ENCODE measurements at places on chromosomes 11 and 22.

DNA sequence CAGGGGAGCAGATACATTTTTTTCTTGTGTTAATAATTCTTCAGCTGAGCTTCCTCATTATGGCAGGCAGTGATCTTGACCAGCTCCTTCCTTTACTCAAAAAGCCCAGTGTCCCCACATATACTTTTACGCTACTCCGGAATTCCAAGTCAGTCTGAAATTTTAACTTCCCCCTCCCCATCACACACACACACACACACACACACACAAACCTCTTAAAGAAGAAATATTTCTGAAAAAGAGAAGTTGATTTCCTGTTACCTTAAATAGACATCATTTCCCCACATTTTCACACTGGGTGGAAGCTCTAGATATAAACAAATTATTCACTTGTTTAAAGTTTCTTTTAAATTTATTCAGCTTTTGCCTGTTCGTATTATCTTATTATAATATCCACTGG, 113.9 kb downstream of the DBX1 start:
- DNase-seq = no peak

GRCh38 chr22:35677460-35678187, 29.4 kb downstream of the APOL6 start:
- no peak for DNase-seq

DNA sequence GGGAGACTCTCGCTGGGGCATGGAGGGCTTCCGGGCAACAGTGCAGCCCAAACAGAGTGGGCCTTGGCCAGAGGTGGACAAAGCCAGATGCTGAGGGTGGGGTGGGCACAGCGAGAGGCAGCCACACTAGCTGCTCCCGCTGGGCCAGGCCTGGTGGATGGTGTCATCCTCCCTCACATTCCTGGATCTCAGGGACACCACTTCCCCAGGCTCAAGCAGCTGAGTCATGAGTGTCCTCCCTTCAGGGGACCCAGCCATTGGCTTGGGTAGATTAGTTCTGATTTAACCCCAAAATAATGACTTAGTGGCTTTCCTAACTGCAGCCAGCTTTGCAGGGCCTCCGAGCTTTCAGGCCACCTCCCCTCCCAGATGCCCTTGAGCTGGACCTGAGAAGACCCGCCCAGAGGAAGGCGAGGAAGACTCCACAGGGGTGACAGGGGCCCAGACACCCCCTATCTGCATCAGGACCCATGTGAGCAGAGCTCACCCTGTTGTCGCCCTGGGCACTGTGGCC, 25.9 kb upstream of the WNT7B start:
- DNase-seq = no peak

GRCh38 chr11:28110821-28111200, 2.6 kb downstream of the METTL15 start:
- DNase-seq = no peak

DNA sequence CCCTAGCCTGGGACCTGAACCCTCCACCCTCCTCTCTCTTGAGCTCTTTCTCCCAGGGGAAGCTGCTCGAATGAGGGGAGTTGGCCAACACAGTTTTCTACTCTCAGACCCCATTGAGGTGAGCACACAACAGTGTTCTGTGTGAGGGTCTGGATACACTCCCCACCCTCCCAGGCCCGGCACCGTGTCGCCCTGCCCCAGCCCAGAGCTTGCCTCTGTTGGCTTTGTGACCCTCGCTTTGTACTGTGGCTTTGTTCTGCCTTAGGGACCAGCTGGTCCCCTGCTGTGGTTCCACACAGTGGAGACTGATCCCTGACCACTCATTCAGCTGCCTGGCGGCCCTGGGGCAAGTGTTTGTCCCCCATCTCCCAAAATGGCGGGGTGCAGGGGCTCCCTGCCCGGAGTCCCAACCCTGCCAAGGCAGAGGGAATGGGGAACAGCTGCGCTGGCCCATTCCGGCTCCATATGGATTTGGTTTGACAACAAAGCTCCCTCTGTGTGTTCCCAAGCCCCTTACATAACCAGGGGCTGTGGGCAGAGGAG, 8.3 kb downstream of the ST3GAL4 start:
- DNase-seq = no peak

DNA sequence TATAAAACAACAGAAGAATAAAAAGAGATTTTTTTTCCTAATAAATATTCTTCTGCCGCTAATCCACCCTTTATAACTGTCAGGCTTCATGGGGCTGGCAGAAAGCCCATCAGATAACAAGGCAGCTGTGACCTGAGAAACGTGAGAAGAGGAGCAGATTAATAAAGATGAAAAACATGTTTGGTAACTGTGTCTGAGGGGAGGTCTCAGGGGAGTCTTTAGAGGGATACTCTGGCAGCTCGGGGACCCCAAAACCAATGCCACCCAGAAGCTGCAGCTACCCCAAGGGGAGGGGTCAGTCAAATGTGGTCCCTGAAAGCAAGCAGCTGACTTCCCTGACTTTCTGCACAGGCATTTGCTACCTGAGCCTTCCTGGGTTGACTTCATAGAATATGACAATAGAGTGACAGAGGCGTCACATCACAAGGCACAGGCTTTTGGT, 48.4 kb upstream of the POU2AF1 start:
- DNase-seq = peak; percentile 74

GRCh38 chr22:30017375-30018223, 62.7 kb upstream of the HORMAD2 start:
- no peak for DNase-seq

DNA sequence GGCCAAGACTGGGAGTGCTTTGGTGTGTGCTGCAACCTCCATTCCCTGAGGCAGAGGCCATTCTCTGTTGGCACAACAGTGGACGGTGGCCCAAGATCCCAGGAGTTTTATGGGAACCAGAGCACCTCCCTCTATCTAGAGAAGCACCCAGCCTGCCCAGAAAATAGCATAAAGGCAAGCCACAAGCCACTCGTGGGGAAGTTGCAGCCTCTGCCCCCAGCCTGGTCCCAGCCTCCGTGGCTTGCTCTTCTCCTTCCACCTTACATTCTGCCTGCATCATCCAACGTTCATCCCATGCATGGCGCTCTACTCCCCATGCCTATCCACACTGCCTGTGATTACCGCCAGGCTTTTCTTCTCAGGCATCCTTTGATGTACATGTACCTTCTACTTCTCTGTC, 15.8 kb downstream of the IL17RA start:
- DNase-seq = no peak

DNA sequence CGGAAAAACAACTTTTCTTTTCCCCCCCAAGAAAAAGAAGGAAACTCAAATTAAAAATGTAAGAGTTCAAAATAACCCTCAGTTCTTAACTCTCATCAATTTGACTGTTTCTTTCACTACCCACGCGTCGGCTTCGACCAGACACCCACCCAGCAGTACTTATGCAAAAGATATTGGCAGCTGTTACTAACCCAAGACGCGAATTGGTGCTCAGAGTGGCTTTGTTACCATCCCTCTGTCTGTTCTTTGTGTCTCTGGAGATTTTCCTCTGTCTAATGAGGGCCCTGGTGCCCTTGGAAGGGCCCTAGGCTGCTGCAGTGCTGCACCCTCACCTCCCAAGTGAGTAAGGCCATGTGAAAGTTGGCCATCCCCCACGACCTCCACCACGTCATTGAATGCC, 180.5 kb upstream of the NECTIN1 start:
- no peak for DNase-seq

DNA sequence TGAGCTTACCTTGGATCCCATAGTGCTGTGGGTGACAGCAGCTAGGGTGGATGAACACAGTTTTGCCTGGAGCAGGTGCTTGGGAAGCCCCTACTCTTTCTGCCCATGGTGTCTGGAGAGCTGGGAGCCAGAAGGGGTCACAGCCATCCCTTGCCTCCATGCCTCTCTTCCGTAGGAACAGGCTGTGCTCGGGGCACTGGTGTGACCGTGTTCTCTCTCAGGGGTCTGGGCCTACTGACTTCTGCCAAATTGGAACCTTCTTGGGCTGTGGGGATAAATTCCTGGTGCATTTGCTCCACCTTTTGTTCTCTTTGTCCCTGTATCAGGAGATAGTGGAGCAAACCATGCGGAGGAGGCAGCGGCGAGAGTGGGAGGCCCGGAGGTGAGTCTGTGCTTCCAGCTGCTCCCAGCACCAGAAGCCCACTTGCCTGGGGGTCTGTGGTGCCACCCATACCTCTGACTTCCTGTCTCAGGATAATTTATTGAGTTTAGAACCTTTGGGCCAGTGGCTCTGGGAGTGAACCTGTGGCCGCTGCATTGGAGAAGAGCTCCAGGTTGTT, 14.4 kb downstream of the CDC45 start:
- no peak for DNase-seq

DNA sequence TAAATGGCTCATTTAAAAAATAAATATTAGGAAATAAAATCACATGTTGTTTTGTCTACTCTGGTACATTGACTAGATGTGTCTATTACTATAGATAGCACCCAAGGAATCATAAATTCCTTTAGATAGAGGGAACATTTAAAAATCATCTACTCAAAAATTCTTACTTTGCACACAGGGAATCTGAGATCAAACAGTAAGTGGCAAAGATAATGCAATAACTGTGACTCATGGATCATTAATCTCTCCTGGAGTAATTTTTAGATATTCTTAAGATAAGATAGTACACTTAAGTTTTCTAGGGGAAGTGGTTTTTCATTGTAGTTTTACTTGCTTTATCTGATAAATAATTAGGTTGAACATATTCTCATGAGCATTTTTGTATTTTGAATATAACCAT, 468.9 kb downstream of the LUZP2 start:
- no peak for DNase-seq

- no peak for DNase-seq
Observed at GRCh38 chr11:82883853-82884252, 16.4 kb downstream of the PRCP start.

- peak; percentile 83 for DNase-seq
Observed at GRCh38 chr11:28743061-28743550, 634.9 kb downstream of the METTL15 start.

DNA sequence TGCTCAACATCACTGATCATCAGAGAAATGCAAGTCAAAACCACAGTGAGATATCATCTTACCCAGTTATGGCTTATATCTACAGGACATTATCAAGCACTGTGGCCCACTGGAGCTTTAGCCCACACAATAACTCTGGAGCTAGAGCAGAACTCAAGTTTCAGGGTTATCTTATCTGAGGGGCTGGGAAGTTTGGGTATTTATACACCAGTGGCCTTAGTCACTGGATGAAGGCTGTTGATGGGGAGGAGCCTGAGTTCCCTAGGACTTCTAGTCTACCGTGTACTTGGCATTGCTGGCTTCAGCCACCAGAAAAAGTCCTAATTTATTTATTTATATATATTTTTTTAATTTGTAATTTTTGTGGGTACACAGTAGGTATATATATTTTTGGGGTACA, 19.3 kb downstream of the HSD17B12 start:
- no peak for DNase-seq

DNA sequence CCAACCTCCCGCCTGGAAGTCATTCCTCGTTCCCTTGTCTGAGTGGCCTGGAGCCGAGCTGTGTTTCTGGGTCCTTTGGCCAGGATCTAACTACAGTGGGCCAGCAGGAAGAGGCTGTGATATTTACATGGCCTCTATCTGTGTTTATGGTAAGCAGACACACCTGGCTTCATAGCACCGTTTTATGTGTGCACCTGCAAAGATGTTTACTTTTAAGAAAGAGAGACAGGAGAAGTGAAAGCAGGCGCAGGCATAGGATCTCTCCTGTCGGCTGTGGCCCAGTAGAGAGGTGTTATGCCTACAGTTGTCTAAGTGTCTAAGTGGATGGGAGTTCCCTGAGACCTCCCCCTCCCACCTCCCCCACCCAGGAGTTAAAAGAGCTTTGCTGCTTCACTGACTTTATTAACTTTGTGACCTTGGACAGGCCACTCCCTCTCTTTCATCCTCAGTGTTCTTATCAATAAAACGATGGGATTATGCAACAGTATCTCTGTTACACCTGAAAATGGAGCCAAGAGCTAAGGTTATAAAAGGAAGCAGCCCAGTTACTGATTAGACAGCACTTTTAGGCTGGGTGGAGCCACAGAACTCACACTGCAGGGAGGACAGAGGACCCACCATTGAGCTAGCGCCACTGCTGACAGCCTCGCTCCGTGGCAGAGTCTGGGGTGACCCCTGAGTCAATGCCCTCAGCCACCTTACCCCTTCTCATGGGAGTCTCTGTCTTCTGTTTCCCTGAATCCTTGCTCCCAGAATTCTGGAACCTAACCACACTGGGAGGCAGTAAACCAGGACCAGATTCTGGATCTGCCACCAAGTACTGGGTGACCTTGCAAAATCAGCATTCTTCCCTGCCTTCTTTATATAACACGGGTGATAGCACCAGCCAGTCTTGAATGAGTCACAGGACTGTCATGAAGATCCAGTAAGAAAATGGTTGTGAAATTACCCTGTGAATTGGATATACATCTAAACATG, 22.0 kb downstream of the ST14 start:
- peak; percentile 86 for DNase-seq

GRCh38 chr11:111723595-111723994, 42.6 kb downstream of the PPP2R1B start:
- no peak for DNase-seq

- no peak for DNase-seq
Observed at GRCh38 chr22:38798496-38798895, 4.6 kb upstream of the DNAL4 start.

- no peak for DNase-seq
Observed at GRCh38 chr22:37416389-37416788, 10.9 kb downstream of the ELFN2 start.

DNA sequence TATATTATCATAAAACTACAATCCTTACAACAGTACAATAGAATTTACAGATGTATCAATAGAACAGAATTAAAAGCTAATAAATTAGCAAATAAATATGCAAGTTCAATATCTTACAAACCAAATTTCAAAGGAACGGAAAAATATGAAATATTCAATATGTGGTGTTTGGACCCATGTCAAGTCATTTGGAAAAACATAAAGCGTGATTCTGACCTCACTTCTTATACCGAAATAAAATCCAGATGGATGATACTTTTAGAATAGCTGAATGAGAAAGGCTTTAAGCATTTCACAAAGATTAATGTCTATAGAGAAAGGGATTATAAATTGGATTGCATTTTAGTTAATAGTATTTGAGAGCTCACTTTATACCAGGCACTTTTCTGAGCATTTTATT, 92.8 kb upstream of the TEAD1 start:
- no peak for DNase-seq

DNA sequence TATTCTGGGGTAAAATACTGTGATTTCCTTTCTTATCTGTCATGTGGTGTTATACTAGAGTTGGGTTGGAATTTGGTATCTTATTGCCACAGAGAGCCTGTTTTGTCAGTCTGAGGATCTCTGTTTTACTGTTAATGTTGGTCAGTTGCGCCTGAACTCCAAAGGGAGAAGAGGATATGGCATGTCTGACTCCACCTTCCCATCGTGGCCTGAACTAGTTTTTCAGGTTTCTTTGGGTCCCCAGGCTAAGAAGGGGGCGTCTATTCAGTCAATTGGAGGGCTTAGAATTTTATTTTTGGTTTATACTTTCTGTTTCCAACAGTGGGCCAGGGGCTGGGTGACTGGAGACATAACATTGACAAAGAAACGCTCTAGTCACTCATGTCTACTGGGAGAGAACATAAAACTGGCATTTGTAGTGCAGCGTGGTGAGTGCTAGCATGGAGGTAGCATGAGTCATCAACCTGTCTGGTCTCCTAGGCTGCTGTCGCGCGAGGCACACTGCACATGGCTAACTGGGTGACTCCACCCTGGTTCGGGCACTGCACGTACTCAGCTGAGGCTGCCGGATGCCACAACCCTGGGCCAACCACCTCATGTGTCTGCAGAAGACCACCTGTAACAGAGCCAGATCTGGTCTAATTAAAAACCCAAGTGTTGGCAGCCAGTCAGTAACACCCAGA, 120.1 kb upstream of the OR9Q1 start:
- DNase-seq = no peak

- no peak for DNase-seq
Observed at GRCh38 chr11:22190827-22191463, 1.9 kb upstream of the ANO5 start.
